ENCODE measurements at places on chromosomes 5 and 9.

GRCh38 chr9:126113756-126114408 lies 212.7 kb upstream of the MVB12B start:
- DNase-seq: no peak

GRCh38 chr9:87500491-87501270 lies 3.0 kb downstream of the DAPK1 start:
- DNase-seq: no peak

GRCh38 chr9:137494104-137494544 lies 35.0 kb upstream of the NSMF start:
- DNase-seq: no peak

DNA sequence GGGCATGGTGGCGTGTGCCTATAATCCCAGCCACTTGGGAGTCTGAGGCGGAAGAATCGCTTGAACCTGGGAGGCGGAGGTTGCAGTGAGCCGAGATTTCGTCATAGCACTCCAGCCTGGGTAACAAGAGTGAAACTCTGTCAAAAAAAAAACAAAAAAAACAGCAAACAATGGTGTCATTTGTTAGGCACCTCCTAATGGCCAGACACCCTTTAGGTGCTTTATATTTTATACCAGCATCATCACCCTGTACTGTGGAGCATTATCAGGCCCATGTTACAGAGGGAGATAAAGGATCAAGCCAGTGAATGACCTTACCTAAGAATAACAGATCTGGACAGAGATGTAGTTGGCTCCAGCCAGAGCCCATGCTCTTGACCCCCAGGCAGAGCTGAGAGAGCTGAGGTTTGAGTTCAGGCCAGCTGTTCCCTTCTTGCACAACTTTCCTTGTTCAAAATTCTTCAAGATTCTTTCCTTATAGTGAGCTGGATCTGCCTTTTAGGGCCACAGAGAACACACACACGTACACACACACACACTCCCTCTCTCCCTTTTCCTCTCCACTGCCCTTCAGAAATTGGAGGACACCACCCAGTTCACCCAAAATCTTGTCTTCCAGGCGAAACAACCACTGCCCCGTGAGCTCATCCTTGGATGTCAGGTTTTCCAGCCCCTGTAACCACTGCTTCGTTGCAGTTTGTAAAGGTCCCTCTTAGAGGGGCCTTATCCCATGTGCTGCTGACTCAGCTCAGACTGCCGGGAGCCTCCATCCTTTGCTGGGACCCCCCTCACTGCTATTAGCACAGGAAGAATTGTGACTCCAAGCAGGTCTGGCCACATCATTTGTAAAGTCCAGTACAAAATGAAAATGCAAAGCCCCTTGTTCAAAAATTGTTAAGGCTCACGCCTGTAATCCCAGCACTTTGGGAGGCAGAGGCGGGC lies 10.4 kb upstream of the PTGES start:
- no peak for DNase-seq

DNA sequence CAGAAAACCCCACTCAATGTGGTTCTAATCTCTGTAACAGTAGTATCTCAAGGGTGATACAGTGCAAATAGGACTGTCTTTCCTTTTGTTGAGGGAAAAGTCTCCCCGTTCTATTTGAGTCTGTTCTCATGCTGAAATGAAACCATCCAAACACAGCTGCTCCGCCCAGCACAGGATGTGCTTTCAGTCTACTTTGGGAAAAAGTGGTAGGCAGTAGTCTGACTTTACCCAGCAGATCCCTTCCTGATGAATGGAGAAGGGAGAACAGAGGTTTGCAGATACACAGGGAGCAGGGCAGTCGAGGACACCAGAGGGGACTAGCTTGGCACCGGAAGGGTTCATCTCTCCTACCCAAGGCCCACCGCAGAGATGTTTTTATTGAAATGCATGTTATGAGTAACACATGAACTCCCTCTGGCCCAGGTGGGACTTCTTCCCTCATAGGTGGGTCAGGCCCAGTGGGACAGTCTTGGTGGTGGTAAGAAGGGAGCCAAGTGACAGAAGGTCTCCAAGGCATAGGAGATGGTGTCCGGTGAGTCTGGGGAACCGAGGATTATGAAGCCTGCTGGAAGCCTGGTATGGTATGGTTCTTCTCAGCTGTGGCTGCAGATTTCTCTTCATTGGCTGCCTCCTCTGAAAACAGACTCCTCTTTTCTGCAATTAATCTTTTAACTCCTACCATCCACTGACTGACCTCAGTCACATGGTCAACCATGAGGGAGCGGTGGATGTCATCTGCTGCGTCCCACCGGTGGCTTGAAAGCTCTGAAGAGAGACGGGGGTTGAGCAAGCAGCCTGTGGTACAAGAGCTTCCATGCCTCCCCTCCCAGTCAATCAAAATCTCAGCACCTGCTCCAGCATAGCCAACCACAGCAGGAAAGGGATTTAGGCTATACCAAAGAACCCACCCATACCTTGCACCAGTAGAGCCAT lies 3.0 kb downstream of the EIF4EBP3 start:
- no peak for DNase-seq

DNA sequence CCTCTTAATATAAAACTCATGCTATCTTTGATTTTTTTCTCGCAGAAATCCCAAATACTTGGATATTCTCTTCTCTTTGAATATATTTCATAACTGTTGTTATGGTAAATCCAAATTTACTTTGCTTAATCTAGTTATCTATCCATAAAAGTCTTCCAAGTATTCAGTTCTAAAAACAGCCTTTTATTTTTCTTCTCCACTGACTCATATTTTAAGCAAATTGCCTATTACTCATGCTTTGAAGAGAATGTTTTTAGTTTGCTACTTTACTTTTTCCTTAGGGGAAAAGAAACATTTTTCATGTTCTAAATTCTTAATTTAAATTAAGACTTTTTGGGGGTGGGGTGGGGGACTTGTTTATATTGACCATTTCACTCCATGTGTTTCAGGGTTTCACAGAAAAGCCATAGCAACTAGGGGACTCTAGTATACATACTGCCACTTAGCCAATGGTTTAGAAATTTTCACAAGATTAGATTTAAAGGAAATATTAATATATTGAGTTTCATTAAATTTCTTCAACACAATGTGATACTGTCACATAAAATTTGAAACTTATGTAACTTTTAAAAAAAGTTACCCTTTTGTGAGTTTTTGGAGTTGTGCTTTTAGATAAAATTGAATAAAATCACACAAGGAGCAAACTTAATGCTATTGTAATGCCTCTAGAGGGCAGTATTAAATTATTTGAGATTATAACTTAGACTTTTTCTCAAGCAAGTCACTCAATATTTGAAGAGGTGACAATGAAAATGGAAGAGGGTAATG lies 545.8 kb upstream of the ARRDC3 start:
- DNase-seq: peak; percentile 17

- DNase-seq: peak; percentile 58
Observed at GRCh38 chr5:159059722-159060121, 40.0 kb downstream of the EBF1 start.

GRCh38 chr5:175741556-175741955 lies 83.7 kb downstream of the HRH2 start:
- no peak for DNase-seq

DNA sequence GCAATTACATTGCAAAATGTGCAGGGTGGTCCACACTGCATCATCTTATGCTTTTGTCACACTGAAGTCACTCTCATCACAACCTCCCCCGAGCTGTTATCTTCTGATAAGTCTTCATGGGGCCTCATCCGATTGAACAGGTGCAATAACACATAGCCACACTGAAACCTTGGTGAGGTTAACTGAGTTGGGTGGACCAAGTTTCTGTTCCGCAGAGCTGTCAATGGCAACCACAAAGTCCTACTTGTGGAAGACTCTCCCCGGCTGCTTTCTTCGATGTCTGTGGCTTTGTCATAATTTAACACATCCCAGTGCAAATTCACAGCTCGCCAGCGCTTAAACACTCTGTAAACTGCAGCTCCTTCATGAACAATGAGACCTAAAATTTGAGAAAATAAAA lies 112.2 kb downstream of the MARCHF11 start:
- DNase-seq: no peak

DNA sequence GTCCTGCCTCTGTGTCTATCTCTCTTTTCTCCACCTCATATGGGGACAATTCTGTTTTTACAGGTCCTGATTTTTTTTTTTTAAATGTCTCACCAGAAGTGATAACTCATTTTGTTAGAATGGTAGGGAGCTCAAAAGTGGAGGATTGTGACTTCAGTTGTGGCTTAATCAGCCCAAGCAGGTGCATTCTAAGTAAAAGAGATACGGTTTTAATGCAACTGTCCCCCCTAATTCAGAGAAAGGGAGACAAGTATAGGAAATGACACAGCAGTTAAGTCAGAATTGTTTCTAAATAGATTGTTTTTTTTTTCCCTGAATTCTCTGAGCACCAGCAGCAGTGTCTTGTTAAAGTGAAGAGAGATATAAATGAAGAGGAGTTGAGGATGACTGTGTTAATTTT lies 24.5 kb downstream of the MAST4 start:
- no peak for DNase-seq

- DNase-seq: no peak
Observed at GRCh38 chr9:98530275-98530674, 178.5 kb downstream of the GABBR2 start.

- DNase-seq: peak; percentile 58
Observed at GRCh38 chr9:95004411-95005277, 278.1 kb downstream of the AOPEP start.

DNA sequence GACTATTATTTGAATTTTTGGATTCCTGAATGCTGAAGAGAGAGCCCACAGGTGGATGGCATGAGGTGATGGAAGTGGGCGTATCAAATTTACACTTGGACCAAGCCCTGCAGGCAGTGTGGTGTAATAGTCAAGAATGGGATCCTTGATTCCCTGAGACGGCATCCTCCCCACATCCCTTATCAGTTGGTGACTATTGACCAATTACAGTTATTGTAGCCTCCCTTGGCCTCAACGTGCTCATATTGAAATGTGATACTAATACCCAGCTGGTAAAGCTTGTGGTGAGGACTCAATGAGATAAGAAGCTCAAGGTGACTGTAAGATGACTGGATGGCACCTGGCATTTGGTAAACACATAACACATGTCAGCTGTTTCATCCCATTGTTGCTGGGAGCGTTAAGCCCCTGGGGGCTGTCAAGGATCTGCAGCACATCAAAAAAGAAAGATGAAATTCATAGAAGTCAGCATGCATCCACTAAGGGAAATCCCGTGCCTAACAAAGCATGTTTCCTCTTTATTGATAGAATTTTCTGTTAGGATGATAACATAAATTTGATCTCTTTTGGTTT lies 65.6 kb upstream of the IRX2 start:
- no peak for DNase-seq

All from NCI-H526 treated with DMSO at 0.1 percent for 48 hours (cell line).